NCI-H748 treated with DMSO at 0.1 percent for 48 hours (cell line): ENCODE measurements at places on chromosomes 2 and 18.
A peak's percentile ranks its signal among the peaks of the same experiment; 100 is the strongest.

- peak; percentile 57 for DNase-seq
These were observed 104.4 kb upstream of the SALL3 start for GRCh38 chr18:78875016-78875777.

- DNase-seq = no peak
These were observed 3.1 kb downstream of the PSD4 start for GRCh38 chr2:113176696-113177355.

GRCh38 chr2:218879776-218880101 lies 913 bp upstream of the WNT10A start:
- no peak for DNase-seq

GRCh38 chr2:96962567-96963203 lies 23.7 kb downstream of the FAM178B start:
- no peak for DNase-seq

DNA sequence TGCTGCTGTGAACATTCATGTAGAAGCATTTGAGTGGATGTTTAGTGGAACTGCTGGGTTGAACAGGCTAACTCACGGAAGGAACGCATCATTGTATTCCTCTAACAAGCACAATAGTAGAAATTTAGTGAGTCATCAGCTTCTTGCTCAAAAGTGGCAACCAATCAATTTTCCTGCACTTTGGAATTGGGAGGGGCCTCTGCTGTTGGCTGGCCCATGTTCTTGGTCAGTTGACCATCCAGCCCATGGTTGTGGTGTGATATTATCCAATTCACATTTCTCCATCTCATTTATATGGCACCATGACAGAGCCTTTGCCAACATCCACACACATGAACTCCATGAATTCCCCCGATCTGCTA lies 95.0 kb downstream of the TNFRSF11A start:
- DNase-seq = no peak

GRCh38 chr18:56702946-56703345 lies 51.8 kb downstream of the WDR7 start:
- peak; percentile 63 for DNase-seq

GRCh38 chr2:123953846-123954245 lies 71.2 kb upstream of the CNTNAP5 start:
- peak; percentile 2 for DNase-seq

DNA sequence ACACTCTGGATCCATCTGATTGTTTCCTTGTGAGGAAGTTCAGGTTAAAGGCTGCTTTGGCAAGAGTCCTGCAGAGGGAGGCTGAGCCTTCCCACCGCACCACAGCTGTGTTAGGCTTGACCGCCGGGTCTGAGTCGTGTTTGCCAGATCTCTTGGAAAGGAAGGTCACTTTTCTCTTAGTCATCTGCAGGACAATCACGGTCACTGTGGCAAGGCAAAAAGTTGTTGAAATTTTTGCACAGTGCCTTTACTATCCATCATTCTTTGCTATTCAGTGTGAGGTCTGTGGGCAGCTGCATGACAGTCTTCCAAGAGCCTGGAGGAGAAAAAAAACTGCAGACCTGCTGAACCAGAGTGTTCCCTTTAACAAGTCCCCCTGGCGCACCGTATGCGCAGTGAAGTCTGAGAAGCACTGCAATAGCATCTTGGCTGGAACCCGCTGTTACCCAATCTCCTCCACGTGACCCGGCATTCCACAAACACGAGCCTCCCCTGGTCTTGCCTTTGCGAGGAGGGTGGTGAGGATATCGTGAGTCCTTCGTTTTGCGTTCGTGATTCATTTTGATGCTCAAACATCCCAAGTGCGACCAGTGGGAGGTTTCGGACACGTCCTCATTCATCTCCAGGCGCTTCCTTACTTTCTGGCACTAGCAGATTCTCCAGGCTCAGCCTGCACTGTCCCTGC lies 23.0 kb downstream of the BIN1 start:
- no peak for DNase-seq

- no peak for DNase-seq
These were observed 128.2 kb upstream of the TWIST2 start for GRCh38 chr2:238719641-238720040.

DNA sequence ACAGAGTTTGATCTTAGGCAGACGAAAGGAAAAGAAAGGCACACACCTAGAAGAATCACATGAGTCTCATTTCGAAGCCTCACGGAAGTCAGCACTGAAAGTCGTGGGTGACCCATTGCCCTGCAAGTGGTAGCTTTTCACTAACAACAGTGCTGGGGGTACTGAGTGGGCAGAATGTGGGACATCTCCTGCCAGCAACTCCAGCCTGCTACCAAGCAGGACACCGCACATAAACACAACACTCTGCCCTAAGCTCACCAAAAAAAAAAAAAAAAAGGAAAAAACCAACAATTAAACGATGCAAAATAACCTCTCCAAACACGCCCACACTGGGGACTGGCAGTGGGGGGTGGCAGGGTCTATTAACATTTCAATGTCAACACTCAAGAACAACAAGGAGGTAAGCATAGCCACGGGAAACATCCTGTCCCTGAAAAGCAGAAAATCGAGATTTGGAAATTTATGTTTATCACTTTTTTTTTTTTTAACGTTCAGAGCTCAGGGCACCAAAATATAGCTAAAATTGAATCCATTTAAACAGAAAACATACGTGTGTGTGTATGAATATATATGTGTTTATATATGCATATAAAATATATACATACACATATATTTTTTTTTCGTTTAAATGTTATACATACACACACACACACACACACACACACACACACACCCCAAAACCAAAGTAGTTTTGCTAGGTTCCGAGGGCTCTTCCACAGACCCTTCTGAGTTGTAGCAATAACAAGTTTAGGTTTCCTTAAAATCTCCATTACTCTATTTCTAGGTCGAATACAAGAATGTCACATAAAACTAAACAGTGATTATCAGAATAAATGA lies 2.2 kb downstream of the INO80D start:
- peak; percentile 53 for DNase-seq

- no peak for DNase-seq
These were observed 133.6 kb downstream of the SOCS6 start for GRCh38 chr18:70422391-70422965.

DNA sequence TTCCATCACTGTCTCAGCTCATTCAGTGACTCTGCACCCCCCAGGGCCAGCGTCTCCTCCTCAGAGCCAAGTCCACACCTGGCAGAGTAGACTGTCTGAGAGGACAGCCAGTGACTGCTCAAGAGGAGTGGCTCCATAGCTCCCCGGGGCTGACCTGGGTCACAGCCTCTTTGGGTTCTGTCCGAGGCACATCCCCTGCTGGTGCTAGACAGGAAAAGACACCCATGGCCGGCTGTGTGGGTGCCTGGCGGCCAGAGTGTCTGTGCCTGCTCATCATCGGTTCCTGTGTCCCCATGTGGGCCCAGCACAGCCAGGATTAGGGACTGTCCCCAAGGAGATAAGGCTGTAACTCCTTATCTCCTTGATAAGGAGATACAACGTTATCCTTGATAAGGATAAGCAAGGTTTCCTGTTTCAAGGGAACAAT lies 3.5 kb upstream of the CROCC2 start:
- no peak for DNase-seq
